Dorsolateral prefrontal cortex (tissue), 122 donors: ENCODE measurements at places on chromosomes 16 and 17. TPM values are rescaled to one million over a fixed set of nuclear protein-coding genes. Genes with fewer than 3 reads are reported as not detected.

KIF18B gene
- 0.55 TPM for total RNA-seq

SLC6A2 gene
- total RNA-seq: not detected

SLC47A1 gene
- 14.1 TPM for total RNA-seq

ZNF18 gene
- total RNA-seq: 11.5 TPM

GEMIN4 gene
- 16.8 TPM for total RNA-seq

KRT31 gene
- 1.1 TPM for total RNA-seq

DNA sequence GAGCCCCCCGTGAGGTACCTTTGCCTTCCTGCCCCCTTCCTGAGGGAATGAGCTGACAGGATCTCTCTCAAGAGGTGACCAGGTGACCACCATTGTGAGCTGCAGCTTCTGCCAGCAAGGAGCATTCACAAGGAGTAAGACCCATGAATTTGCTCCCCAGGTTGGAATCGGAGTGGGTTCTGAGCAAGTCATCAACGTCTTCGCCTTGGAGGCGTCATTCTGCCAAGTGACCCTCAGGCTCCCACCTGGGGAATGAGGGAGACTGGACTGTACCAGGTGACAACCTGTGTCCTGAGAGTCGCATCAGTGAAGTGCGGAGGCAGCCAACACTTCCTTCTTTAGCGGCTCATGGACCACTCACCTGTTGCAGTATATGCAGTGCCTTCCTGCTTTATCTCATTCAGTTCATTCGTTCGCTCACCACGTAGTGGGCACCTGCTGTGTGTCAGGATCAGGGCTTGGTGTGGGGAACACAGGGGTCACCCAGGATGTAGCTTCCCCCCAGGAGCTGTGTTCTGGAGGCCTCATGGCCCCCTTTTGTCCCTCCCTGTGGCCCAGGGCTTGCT, 22.8 kb downstream of the WSCD1 start:
- no peak for DNase-seq

DNA sequence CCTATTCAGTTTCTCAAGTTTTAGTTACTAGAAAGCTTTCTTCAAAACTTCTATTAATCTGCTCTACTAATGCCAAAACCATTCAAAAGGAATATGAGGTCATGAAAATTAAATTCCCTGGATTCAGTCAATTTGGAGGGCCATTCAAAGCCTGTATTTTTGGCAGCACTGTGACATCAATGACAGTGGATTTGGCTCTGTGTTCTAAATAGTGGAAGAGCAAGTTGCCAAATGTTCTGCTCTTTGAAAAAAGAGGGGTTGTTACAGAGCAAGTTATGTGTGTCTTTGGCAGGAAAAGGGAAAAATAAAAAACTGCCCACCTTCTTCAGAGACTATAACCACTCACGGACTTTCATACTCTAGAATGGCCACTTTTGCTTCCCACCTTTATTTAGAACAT, 3.2 kb upstream of the C16orf46 start:
- DNase-seq: no peak

GRCh38 chr17:81328978-81329926, 34.1 kb upstream of the SLC38A10 start:
- DNase-seq: no peak

GRCh38 chr17:78383725-78384471, 5.4 kb downstream of the PGS1 start:
- no peak for DNase-seq

DNA sequence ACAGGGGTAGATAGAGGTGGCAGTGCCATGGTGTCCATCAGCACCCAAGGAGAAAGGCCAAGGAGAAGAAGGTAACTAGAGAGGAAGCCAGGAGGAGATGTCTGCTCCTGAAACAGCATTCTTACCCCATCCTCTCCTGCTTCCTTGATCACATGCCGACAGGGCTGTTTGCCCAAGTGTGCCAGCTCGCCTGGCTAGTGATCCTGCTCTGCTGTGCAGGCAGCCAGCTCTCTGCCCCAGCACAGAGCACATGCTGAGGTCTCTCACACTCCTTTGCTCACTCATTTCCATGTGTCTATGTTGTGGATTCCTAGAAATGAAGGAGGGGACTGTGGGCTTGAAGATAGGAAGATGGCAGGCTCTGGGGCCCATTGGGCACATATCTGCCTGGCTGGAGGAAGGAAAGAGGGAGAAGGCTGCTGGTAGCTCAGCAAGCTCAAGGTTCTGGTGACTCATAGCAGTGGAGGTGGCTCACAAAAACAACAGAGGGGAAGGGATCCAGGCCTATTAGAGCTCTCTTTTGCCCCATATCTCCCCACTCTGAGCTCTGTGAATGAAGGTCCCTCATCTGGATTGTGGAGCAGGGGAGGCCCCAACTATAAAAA, 54.3 kb downstream of the NEUROD2 start:
- peak; percentile 51 for DNase-seq

DNA sequence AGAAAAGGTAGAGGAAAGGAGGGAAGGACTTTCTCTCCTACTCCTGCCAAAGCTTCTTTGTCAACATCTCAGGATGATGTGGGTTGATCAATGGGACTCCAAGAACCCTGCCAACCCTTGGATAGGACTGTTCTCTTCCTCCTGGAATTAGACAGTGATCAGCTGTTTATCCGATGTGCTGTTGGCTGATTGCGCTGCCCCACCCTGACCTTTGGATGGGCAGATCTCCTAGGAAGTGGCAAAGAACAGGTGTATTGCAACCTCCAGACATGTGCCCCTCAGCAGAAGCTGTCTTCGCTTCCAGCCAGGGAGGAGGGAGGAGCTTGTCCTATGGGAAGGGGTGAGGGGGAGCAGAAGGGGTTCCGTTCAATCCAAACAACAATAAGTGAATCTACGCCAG, 30.5 kb downstream of the SLC5A11 start:
- no peak for DNase-seq

DNA sequence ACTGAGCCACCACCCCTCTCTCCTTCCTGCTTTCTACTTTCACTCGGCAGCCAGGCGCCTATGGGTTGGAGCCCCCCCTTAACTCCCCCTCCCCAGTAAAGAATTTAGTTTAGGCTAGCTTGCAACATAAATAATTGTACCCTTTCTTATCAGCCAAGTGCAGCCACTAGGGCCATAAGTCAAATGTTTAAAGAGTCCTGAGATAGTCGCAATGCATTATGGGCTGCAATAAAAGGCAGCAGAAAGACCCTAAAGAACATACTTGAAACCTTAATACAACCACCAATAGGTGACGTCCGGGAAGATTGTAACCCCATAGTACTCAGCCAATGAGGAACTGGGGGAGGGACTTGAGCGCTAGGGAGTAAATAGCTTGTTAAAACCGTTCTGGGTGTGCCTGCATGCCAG, 40.5 kb downstream of the C16orf82 start:
- no peak for DNase-seq

GRCh38 chr16:87409781-87410180, 17.6 kb downstream of the MAP1LC3B start:
- DNase-seq: no peak
